ENCODE measurements at places on chromosomes 7 and 10.

- DNase-seq: no peak
Observed at GRCh38 chr7:140022582-140023211, 40.1 kb downstream of the PARP12 start.

DNA sequence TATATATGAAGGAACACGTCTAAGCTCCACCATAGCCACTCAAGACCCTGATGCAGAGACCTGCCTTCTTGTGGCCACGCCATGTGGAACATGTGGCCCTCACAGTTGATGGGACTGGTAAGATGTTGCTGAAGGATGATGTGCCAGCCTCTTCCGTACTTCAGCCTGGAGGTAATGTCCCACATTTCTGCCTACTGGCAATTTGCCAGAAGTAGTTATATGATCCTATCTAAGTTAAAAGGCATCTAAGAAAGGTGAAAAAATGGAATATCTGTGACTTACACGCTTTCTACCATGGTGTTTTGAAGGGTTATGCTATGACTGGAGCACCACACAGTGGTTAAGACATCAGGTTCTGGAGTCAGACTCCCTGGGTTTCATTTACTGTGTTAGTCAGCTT lies 948.7 kb upstream of the GHITM start:
- no peak for DNase-seq

DNA sequence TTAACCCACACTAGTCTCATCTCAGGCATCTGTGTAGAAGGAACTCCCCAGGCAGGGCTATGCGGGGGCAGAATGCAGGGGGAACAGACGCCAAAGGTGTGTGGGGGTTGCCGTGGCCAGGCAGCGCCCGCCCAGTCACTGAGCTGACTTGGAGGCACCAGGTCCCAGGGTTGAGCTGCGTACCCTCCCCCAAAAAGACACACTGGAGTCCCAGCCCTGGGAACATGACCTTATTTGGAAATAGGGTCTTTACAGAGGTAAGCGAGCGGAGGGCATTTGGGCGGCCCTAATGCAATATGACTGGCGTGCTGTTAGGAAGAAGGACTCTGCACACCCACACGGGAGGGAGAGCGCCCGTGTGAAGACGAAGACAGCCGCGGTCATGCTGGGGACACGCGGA lies 274.5 kb downstream of the DNAJB6 start:
- DNase-seq: no peak

DNA sequence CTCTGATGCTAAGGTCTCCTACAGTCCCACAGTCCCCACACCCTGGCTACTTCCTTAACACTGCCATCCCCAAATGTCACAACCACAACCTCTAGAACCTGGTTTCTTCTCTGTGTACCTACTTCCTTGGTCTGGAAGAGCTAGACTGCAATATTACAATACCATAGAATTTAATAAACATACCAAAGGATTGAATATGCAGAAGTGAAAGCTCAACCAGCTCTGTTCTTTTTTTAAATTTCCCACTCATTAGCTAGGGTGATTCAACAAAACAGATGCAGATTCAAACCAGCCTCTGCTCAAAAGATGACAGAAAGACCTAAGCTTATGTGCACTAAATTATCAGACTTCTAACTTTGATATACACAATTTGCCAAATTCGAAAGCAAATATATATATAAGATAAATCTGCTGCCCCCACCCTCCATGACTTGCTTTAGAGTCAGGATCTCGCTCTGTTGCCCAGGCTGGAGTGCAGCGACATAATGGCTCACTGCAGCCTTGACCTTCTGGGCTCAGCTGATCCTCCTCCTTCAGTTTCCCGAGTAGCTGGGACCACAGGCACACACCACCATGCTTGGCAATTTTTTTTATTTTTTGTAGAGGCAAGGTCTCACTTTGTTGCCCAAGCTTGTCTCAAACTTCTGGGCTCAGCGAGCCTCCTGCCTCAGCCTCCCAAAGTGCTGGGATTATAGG lies 212.6 kb downstream of the CHCHD3 start:
- peak; percentile 34 for DNase-seq

GRCh38 chr7:37196676-37197075 lies 252.0 kb downstream of the ELMO1 start:
- no peak for DNase-seq

DNA sequence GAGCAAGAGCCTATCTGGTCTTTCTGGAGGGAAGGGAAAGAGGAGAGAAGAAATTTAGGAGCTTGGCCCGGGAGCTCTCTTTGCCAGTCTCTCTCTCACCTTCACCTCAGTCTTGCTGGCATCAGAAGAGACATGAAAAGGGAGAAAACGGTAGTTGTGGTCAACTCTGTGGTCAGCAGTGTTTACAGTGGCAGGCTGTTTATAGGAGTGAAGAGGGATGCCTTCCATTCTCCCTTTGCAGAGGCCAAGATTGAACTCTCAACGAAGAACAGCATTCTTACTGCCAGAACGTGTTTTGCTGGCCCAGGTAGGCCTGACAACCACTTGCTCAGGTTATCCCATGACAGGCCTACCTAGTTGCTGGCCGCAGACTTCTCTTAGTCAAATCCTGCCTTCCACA lies 133.3 kb downstream of the CCDC3 start:
- no peak for DNase-seq

GRCh38 chr10:29345910-29346209 lies 57.0 kb downstream of the LYZL1 start:
- no peak for DNase-seq

DNA sequence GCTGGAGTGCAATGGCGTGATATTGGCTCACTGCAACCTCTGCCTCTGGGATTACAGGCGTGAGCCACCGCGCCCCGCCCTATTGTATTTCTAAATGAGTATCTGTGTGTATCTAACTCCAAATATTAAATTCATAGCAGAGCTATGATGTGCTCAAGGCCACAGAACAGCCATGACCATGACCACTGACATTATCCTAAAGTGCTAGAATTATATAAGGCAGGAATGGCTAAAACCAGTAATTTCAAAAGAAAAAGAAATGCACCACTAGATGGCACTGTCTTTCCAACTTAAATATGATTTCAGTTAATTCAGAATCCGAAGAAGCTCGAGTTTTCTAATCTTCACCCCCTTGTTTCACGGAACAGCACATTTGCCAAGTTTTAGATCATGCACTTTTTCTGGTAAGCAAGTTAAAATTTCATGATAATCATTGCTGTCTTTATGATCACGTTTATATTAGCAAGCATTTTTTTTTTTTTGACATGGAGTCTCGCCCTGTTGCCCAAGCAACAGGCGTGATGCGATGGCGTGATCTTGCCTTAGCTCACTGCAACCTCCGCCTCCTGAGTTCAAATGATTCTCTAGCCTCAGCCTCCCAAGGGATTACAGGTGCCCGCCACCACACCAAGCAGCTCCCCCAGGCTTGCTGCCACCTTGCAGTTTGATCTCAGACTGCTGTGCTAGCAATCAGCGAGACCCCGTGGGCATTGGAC lies 65.3 kb downstream of the OR13A1 start:
- DNase-seq: peak; percentile 94

- DNase-seq: no peak
Observed at GRCh38 chr10:103080891-103081581, 112.0 kb downstream of the NT5C2 start.

DNA sequence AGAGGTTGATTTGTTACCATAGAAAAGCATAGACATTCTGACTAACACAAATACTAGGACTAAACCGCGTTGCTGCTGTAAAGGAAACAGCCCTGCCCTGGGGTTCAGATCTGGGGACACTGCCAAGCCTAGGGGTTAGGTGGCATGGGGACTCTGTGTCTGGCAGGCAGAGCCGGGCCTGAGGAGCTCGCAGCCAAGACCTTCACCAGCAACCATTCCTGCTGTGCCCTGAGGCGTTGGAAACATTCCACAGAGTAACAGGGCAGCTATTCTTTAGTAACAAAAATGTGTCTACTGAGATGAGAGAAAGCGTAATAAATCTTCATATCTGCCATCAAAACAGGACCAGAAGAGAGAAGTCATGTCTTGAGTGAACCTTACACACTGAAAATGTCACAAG lies 280.5 kb downstream of the POM121L12 start:
- no peak for DNase-seq

DNA sequence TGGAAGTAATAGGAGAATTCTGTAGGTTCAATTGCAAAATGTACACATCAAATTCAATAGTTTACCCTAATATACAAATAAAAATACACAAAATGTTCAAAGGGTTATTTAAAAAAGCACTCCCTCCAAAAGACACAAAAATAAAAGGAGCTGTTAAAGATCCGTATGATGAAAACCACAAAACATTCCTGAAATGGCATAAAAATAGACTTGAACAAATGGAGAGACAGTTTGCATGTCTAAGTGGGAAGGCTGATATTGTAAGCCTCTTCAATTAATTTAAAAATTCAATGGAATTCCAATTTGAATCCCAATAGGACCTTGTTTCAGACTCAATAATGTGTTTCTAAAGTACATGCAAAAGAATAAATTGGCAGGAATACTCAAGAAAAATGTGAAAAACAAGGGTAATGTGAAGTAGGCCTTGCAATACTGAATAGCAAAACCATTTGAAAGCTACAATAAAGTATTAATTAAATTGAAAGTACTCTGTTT lies 38.0 kb upstream of the INSYN2A start:
- no peak for DNase-seq

DNA sequence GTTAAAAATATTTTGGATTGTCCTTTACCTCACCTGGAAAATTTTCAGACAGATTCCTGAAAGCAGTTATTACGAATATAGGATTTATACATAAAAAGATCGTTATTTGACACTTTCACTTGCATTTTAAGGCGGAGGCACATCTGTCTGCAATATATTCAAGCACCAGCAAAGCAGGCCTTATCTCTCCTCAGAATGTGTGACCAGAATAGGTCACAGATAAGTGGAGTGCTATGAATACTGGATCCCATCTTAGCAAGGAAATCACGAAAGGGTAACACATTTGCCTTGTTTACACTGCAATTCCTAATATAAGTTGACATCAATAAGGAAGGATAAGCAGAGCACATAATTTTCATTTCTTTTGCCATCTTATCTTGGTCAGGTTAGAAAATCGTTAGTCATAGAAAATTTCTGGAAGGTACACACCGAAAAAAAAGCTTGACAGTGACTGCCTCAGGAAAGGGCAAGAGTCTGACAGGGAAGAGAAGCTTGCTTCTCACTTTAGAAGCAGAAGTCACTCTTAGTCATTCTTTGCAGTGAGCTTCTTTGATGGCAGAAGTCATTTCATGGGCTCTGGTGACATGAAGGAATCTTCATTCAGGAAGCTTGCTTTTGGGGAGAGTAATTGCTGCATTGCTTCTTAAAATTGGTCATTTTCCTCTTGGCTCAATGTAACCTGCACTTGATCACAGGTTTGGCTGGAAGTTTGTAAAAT lies 98.1 kb upstream of the STK17A start:
- no peak for DNase-seq

- no peak for DNase-seq
Observed at GRCh38 chr7:142010952-142011548, 15.4 kb downstream of the MGAM start.

DNA sequence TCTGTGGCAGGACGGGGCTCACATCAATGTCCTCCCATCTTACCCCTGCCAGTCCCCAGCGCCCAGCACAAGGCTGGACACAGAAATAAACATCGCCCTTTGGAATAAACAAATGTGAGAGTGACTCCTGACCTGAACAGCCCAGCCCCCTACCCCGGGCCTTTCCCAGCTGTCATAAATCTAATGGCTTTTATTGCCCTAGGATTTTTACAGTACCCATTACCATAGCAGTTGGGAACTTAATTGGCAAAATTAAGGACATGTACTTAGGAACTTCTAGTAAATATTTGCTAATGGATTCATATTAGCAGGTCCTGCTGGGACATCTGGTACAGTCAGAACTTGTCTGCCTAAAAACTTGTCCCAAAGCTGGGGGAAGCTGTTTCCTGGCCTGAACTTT lies 76.6 kb downstream of the GLRX3 start:
- no peak for DNase-seq

- no peak for DNase-seq
Observed at GRCh38 chr10:123781956-123782500, 109.6 kb downstream of the CPXM2 start.

GRCh38 chr10:122149561-122150505 lies 121.3 kb upstream of the BTBD16 start:
- DNase-seq: no peak

GRCh38 chr7:65285906-65286864 lies 87.5 kb upstream of the ZNF92 start:
- no peak for DNase-seq

- DNase-seq: peak; percentile 84
Observed at GRCh38 chr7:100799037-100799896, 28.1 kb downstream of the EPHB4 start.

GRCh38 chr10:64426745-64427144 lies 905.5 kb downstream of the REEP3 start:
- DNase-seq: no peak

DNA sequence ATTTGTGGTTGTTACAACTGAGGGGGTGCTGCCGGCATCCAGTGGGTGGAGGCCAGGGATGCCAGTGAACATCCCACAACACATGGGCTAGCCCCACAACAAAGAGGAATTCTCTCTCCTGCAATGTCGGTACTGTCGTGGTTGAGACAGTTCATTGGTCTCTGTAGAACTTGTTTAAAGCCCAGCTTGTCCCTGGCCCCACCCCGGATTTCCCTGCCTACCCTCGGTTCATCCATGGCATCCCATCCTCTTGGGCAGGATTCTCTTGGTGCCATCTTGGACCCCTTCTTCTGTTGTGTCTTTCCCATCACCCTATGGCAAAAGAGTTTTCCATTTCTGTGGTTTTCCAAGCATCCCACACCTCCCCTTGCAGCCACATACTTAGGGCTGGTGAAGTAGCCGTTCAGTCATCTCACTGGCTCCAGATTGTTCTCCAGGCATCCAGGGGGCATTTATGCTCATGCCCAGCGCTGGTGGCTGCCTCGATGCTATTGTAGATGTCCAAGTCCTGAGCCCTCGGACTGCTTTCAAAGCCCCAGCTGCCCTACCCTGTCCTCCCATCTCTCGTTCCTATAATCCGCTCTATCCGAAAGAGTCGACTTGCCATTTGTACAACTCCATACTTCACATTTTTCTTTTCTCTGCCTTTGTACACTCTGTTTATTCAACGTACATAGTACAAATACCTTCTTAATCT lies 39.2 kb downstream of the MGMT start:
- DNase-seq: no peak

GRCh38 chr7:92260248-92260781 lies 14.5 kb downstream of the ANKIB1 start:
- no peak for DNase-seq

GRCh38 chr7:114087653-114088469 lies 169.1 kb upstream of the PPP1R3A start:
- no peak for DNase-seq

GRCh38 chr10:1308173-1308961 lies 252.2 kb downstream of the WDR37 start:
- DNase-seq: no peak

DNA sequence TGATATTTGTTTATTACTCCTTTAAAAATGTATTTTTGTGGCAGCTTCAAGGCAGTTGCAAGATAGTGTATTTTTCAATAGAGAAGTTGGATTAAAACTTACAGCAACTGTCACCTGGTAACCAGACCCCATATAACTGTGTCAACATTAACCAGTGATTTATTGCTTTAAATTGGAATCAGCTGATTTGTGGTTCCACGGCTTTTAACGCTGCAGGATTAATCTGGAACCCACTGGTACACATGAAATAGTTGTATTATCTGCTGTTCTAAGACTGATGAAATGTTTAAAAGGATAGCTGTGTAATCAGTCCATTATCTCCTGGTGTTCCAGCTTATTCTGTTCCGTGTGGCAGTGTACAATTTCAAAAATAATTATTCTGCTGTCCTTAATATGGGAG lies 180.2 kb downstream of the CELF2 start:
- no peak for DNase-seq

- DNase-seq: peak; percentile 22
Observed at GRCh38 chr7:152340161-152340560, 95.6 kb downstream of the KMT2C start.
